ENCODE measurements at places on chromosomes 16 and 17.

GRCh38 chr17:32980230-32980629, 11.4 kb upstream of the SPACA3 start:
- no peak for DNase-seq

- DNase-seq, result no peak
These were observed 27.4 kb downstream of the BCO1 start for GRCh38 chr16:81265658-81266451.

DNA sequence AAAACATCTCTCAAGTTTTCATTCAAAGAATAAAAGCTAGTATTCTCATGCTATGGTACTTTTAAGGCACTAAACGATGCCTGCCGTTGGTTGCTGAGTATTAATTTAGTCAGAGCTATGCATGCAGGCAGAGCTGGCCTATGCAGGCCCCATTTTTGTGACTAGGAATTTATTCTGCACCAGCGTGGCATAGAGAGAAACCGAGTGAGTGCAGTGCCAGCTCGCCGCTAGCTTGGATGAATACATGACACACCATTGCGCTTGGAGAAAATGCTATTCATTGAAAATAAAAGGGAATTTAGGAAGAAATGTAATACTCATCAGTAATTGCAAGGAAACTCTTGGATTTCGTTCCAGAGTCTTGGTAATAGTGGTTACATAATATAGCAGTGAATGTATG, 231.6 kb upstream of the RBFOX1 start:
- DNase-seq, result no peak

DNA sequence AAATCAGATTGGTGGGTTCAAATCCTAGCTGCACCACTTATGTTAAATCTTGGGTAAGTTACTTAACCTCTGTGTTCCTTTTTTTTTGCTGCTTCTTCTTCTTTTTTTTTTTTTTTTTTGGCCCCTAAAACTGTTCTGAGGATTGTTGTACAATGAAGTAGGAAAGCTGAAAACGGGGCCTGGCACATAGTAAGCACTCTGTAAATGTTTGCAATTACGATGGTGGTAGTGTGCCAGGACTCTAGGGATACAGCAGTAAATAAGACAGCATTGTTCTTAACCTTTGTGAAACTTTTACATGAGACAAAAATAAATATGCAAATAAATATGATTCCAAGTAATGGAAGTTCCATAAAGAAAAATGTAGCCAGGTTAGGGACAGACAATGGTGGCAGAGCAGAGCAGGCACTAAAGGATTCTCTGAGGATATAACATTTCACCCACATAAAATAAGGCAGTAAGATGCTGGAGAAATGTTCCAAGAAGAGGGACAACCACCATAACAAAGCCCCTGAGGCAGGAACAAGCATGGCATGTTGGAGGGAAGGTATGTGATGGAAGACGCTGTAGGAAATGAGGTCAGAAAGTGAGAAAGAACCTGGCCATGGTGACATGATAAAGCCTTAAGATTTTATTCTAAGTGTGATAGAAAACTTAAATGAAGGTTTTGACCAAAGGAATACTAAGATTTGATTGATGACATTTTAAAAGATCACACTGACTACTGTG, 127.3 kb downstream of the NLK start:
- DNase-seq, result no peak

- DNase-seq, result no peak
These were observed 19.9 kb downstream of the CRAMP1 start for GRCh38 chr16:1631931-1632637.

- DNase-seq, result no peak
These were observed 11.4 kb upstream of the FADS6 start for GRCh38 chr17:74904687-74905409.

DNA sequence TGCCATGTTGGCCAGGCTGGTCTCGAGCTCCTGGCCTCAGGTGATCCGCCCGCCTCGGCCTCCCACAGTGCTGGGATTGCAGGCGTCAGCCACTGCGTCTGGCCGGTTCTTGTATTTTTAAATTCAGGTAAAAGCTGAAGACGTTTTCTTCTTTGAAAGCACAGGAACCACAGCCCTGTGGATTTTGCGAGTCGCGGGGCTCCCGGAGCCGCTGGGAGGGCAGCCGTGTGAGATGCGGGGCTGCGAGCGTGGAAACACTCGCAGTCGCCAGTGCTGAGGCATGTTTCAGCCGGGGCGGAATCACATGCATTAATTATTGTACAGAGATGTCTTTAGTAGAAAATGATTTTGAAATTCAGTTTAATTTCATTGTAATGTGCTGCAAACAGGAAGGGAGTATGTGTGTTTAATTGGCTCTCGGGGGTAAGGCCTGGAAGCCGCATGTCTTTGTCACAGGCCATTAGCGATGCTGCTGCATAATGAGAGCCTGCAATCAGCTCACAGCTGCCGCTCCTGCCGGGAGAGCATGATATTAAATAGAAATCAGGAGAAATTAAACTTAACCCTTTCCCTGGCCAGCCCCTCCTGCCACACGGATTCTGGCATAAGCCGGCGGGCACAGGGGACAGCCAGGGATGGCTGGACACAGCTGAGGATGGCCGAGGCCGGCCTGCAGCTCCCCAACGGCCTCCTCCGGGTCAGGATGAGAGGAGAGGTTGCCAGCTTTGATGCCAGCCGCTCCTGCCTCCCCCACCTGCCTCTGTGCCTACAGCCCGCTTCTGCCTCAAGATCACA, 35.4 kb upstream of the CDH15 start:
- DNase-seq, result no peak

DNA sequence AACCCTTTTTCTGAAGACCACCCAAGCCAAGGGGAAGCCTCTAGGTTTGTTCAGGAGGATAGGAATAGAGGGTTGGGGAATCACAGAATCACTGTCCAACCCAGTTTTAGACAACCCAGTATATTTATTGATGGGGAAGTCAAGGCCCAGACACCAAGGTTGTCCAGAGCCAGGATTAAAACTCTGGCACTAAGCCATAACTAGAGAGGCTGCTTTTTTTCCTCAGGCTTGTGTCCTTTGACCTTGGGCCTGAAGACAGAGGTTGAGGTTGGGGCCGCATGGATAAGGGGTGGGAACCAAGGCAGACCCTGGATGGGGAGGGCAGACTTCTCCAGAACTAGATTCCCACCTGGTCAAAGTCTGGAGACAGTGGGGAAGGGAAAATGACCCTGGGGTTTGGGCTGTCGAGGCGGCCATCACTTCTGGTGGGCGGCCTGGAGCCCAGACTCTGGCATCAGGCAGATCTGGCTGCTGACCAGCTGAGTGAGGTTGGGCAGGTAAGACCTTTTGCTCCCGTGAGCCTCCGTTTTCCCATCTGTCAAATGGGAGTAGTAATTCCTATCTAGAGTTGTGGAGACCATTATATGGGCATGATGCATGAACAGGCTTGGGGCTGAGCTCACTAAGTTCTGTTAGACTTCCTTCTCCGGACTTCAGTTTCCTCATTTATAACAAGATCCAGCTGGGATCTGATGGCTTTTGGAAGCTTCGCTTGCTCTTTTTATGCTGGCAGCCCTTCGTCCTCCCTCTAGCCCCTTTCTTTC, 17.9 kb downstream of the IGFBP4 start:
- DNase-seq, result no peak

- peak; percentile 70 for DNase-seq
These were observed 10.1 kb downstream of the MRM1 start for GRCh38 chr17:36611345-36612072.

DNA sequence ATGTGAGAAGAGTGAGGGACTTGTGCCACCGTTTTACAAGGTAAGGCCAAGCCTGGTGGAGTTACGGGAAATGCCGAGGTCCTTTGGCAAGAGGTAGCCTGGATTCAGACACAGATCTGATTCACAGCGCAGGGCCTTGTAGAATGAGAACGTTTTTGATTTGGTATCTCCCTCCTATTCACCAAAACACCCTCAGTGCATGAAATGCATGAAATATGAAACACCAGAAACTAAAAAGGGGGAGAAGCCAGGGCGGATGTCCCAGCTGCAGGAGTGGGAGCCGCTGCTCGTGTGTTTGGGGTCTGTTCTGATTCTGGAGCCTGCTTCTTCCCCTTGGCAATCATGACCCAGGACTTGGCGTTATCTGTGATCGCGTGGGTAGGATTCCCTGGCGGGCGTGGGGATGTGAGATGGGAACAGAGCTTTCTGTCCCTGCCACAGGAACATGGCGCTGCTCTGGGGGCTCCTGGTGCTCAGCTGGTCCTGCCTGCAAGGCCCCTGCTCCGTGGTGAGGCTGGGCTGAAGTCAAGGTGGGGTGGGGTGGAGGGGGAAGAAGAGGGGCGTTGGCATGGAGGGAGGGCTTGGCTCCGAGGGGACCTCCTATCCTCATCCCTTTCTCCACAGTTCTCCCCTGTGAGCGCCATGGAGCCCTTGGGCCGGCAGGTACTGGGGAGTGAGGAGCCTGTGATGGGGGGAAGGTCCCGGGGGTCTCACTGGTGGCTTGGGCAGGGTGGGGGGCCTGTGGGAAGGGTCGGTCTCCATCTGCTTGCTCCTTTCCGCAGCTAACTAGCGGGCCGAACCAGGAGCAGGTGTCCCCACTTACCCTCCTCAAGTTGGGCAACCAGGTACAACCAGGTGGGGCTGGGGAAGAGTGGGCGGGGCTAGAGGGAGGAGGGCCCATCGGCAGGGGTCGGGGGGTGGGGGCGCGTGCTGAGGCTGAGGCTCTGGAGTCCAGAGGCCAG, 2.2 kb downstream of the SERPINF2 start:
- DNase-seq, result no peak

DNA sequence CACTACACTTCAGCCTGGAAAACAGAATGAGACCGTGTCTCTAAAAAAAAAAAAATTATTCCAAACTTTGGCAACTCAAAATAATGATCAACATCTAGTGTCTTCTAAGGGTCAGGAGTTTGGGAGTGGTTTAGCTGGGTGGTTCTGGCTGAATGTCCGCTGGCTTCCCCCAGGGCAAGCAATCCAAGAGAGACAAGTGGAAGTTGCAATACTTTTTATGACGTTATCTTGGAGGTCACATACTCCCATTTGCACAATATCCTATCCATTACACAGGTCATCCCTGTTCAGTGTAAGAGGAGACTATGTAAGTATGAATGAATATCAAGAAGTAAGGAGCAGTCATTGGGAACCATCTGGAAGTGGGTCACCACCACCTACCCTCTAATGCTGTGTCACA, 15.2 kb upstream of the CLEC3A start:
- no peak for DNase-seq

DNA sequence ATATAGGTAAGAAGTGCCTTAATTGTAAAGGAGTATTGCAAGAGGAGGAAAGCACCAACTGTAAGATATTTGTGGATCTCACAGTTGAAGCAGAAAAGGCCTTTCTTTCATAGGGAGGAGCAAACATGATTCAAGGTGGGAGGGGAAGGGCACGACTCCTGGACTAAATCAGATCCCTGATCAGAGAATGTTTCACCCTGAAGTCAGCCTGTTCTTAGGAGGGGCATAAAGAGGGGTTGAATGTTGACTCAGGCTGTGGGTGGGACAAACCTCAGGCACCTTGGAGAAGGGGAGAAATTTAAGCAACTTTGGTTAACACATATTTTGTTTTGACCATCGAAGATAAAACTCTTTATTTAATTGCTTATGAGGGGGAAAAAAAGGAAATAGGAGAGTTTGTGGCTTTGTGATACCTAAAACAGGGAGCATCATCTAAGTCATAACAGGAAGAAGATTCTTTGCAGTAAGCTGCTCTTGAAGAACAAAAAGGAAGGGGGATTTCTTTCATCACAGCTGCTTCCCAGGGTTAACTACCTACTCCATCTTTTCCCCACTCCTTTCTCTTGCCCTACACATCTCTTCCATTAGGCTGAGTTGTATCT, 158.6 kb upstream of the ZNF267 start:
- DNase-seq, result no peak

DNA sequence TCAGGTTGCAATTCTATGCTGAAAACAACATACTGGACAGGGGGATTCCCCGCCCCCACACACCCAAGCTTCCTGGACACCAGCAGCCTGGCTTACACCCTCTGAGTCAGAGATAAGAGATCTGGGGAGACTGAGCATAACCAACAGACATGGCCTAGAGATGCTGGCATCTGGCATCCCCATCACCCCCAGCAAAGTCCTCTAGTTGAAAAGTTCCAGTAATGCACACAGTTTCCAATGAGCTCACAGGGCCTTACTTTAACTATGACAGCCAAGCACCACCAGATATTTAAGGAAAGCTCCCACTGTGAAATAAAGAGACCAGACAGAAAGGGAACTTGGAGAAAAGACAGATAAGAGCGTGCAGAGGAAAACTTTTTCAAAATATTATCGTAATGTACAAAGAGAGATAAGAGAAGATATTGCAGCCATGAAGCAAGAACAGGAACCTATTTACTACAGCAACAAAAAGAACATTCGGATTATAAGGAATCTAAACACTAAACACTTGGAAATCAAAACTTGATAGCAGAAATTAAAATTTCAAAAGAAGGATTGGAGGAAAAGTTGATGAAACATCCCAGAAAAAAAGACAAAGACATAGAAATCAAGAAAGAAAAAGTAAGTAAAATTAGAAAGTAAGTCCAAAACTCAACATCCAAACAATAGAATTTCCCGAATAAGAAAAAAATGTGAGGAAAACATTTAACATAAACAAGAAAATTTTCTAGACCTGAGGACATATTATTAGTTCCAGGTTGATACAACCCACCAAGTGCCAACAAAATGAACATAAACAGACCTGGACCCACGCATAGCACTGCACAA, 17.2 kb upstream of the ALOX15 start:
- no peak for DNase-seq

GRCh38 chr17:34930283-34930682, 31.0 kb downstream of the CCT6B start:
- DNase-seq, result no peak

DNA sequence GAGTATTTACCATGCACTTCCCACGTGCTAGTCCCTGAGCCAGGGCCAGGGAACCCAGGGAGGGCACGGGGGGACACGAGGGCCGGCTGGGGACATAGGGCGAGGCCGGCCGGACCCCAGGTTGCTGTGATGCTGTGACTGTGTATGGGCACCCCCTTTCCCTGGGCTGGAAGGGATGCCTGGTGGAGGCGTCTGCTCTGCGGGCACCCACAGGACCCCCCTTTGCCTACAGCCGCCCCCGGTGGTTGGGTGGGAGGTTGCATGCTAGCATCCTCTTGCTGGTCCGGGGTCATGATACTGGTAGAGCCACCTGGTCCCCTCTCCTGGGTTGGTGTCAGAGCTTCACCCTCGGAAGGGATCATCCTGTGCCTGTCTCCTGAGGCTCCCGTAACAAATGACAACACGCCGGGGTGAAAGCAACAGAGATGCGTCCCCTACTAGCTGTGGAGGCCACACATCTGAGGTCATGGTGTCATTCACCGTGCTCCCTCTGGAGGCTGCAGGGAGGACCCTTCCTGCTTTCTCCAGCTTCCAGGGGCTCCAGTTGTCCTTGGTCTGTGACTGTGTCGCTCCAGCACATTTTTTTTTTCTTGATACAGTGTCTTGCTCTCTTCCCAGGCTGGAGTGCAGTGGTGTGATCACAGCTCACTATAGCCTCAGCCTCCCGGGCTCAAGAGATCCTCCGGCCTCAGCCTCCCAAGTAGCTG, 3.1 kb upstream of the CIAO3 start:
- no peak for DNase-seq

GRCh38 chr17:43546319-43547188, at the start of gene ETV4:
TSS of gene ETV4 (minus strand) at chr17:43546340. CDS start at chr17:43545617, 723 bp downstream.
- peak; percentile 100 for DNase-seq

GRCh38 chr16:84454611-84455010, 49.8 kb downstream of the MEAK7 start:
- no peak for DNase-seq

- DNase-seq, result peak; percentile 83
These were observed 67.8 kb downstream of the BMERB1 start for GRCh38 chr16:15502041-15502725.

- DNase-seq, result peak; percentile 59
These were observed 30.9 kb upstream of the HLF start for GRCh38 chr17:55233840-55234239.

GRCh38 chr17:79673517-79673916, 57.2 kb upstream of the ENPP7 start:
- DNase-seq, result no peak
